ENCODE measurements at places on chromosomes 1 and 21.
A peak's percentile ranks its signal among the peaks of the same experiment; 100 is the strongest.

GRCh38 chr1:44405031-44405797 is at the start of gene RNF220:
TSS of gene RNF220 (plus strand) at chr1:44405255.
- peak; percentile 73 for DNase-seq

DNA sequence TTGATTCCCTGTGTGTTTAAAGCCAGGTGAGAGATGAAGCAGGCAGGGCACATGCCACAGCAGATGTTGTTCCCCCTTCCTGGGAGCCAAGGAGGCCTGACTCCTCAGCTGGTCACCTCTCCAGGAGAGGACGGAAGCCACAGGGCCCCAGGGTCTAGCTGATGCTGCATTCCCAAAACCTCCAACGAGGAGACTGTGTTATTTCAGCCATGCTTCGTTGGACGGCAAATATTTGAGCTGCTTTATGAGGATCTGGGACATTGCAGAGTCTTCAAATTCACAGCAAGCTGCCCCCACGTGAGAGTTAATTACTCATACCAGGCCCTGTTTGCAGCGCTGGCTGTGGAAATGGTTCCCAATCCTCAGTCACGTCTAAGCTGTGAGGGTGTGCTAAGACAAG is 85.3 kb downstream of the CDC7 start:
- DNase-seq, result peak; percentile 35

GRCh38 chr1:25030674-25031589 is 100.9 kb upstream of the RUNX3 start:
- peak; percentile 67 for DNase-seq

GRCh38 chr1:229614701-229615100 is 11.2 kb downstream of the TAF5L start:
- no peak for DNase-seq

DNA sequence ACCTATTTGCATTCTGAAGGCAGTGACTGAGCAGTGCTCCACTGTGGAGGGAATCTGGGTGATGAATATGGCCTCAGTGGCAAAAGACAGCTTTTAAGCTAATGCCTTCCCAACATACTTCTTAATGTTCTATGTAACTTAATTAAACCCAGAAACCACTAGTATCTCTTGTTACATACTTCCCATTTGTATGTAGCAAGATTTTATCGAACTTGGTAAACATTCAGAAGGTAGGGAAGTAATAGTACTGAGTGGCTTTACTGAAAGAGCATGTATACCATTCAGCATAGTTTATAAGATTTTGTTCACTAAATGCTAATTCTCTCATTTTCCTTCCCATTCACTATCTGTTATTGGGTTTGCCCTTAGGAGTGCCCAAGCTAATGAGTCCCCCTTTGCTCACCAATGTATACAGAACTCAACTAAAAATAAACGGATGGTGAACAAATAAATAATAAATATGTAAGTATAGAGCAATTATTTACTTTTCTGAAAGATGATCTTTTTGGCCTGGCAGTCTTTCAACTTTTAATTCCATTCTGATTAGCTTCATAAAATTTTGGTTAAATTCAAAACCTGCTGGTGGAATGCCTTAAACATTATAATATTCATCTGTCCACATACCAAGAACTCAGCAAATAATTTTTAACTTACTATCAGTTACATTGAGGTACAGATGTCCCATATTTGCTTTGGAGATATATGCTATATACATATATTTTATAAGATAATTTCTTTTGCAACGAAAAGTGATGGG is 204.4 kb downstream of the APP start:
- DNase-seq, result no peak

GRCh38 chr1:61434276-61434675 is 290.7 kb downstream of the TM2D1 start:
- no peak for DNase-seq

- DNase-seq, result no peak
Measured at GRCh38 chr1:207817166-207817565, 65.3 kb downstream of the CD46 start.

GRCh38 chr1:192578144-192578909 is 2.8 kb downstream of the RGS1 start:
- DNase-seq, result no peak

- no peak for DNase-seq
Measured at GRCh38 chr1:232381394-232382100, 248.4 kb downstream of the SIPA1L2 start.

DNA sequence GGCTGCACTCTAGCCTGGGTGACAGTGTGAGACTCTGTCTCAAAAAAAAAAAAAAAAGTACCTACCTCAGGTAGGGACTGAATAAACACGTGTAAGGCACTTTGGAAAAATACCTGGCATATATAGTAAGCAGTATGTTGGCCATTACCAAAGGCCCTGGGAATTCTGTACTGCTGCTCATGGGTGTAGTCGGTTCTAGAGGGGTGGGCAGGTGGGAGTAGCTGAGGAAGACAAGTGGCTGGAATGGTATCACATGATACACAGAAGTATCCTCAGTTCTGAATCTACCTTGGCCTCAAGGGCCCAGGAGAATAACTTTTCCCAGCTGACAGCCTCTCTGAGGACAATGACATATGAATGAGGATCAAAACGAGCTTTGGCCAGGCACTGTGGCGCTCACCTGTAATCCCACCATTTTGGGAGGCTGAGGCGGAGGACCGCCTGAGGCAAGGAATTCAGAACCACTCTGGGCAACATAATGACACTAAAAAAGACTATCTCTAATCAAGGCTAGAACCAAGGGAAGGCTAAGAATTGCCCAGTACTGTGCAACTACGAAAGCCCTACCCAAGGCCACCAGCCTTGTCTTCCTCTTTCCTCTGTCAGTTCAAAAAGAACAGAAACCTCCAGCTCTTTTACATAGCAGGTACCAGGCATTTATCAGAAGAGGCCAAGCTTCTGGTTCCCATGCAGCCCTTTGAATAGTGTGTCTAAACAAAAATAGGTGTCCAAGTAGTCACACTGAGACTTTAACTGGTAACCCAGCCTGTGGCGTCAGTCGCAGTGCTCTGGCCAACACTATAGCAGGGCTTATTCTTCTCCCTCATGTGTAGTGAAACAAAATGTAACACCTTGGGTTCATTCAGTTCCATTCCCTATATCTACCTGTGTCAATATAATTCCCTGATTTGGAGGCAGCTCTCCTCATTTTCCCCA is 10.2 kb downstream of the MMACHC start:
- no peak for DNase-seq

Measured in EH (cell line).